ENCODE measurements at places on chromosomes 13 and 19.

- no peak for DNase-seq
Measured at GRCh38 chr13:111129465-111130115, 14.5 kb downstream of the ARHGEF7 start.

- DNase-seq: no peak
Measured at GRCh38 chr13:44293908-44294735, 79.5 kb upstream of the SERP2 start.

DNA sequence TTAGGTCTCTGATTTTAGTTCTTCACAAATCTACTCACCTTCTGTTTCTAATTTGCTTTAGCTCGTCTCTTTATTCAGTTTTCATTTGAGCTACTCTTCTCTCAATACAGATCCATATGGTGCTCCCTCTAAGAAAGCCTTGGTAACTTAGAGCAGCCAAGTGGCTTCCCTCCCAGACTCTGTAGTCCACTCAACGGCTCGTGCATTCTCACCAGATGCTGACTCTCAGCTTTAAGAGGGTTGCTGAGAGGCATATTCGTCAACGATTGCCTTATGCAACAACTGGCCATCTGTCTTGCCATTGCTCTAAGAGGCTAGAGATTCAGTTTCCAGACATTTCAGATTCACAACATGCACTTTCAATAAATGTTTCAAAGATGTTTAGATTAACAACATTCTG is 785.8 kb upstream of the SLC10A2 start:
- peak; percentile 92 for DNase-seq

DNA sequence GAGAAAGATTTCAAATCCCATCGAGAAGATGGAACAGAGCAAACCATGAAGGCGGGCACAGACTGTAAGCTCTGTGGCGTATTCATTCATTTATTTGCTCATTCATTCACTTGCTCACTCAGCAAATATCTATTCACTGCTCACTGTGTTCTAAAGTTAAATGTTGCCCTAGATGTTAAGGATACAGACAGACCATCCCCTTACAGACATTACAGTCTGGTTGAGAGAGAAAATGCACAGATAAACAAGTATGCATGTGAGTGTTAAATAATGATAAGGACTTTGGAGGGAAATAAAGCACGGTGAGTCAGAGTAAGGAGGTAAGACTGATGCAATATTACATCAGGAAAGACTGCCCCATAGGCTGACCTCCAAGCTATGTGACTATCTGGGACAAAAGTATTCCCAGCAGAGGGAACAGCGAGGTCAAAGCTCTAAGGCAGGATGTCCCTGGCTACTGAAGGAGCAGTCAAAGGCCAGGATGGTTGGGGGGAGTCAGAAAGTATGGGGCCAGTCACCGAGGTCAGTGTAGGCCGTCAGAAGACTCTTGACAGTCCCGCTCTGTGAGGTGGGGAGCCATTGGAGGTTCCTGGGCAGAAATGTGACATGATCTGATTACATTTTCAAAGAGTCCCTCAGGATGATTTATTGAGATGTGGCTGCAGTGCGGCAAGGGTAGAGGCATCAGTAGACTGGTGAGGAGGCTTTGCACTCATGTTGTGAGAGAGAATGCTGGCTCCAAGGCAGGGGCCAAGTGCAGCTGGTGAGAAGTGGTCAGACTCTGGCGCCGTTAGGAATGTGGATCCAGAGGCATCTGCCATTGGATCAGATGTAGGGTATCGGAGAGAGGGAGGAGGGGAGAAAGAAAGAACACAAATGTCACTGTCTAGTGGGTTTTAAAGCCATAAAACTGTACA is 37.9 kb downstream of the MBNL2 start:
- DNase-seq: no peak

DNA sequence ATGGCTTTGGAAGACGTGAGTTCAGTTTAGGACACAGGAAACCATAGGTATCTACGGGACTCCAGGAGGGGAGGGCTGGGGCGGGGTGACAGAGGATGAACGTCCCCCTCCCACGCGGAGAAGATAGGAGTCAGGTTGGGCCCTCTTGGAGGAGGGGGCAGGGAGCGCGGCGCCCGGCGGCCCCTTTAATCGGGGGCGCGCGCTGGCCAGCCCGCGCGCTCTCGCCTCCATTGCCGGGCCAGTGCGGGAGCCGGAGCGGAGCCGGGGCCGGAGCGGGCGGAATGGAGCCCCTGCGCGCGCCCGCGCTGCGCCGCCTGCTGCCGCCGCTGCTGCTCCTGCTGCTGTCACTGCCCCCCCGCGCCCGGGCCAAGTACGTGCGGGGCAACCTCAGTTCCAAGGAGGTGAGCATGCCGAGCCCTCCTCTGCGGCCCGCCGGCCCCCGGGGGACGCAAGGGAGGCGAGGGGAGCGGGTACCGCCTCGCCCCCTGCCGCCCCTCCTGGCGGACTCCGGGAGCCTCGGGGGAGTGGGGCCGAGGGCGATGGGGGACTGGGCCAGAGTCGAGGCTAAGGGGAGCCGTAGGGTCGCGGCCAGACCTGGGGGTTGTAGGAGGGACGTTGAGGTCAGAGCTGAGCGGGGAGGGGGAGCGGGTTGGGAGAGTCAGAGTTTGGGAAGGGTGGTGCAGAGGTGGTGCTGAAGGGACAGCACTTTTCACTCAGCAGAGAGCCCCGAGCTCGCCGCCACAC is at the start of gene TMEM145:
TSS of gene TMEM145 (plus strand) at position 214 of the 744 bp plus-strand sequence. CDS start at position 282, 68 bp downstream.
- DNase-seq: peak; percentile 67

DNA sequence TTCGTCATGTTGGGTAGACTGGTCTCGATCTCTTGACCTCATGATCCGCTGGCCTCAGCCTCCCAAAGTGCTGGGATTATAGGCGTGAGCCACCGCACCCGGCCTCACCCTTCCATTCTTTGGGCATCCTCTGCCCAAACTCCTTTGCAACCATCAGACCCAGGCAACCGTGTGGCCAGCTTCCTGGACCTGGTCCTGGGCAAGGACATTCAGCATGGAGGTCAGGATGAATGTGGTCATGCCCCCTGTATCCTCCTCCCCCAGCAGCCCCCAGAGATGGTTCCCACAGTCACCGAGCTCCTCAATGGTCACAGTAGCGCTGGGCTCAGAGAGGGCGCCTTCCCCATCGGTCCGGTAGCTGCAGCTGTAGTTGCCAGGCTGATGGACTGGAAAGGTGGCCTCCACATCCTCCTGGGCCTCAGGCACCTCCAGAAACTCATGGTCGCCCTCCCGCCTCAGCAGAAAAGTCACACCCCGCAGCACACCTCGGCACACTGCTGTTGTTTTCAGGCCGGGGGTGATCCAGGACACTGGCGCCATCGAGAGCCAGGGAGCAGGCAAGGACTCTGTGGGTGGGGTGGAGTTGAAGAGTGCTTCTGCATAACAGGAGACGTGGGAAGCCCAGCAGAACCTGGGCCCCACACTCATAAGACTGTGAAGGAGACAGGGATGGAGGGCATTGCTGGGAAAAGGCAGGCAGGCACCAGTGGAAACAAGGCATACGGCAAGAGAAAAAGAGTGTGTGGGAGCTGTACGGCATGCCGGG is 1.1 kb downstream of the A1BG start:
- no peak for DNase-seq

GRCh38 chr19:10855879-10856522 is 7.8 kb downstream of the C19orf38 start:
- no peak for DNase-seq

DNA sequence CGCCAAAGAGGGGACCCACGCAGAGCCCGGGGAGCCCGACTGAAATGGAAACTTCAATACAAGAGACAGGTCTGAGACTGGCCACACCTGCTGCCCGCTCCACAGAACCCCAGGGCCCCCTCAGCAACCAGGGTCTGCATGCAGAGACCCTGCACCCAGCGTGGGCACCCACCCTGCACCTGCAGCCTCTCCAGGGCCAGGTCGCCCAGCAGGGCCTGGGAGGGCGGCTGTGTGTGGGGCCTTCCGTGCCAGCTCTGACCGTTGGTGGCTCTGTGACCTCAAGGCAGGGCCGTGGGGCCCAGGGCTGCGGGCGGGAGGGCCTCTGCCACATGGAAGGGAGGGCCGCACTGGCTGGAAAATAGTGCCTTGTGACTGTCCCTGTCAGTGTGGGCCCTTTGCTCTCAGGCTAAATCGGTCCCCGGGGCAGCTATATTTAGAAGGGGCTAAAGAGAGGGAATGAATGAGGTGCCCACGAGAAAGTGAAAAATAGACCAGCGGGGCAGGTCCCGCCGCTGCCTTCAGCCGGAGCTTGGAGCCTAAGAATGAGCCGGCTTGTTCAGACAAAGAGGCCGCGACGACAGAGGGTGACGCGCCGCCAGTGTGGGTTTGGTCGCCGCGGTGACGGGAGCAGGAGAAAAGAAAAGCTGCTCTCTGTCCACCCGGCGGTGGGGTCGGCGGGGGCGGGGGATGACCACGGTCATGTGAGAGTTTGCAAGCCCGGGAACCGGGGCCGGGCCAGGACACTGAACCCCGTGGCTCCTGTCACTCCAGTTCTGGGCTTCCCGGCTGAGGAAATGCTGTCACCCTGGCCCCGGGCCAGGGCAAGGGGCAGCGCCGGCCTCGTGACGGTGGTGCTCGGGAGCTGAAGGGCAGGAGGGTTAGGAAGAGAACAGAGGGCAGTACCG is 70.5 kb downstream of the GADD45B start:
- DNase-seq: no peak

DNA sequence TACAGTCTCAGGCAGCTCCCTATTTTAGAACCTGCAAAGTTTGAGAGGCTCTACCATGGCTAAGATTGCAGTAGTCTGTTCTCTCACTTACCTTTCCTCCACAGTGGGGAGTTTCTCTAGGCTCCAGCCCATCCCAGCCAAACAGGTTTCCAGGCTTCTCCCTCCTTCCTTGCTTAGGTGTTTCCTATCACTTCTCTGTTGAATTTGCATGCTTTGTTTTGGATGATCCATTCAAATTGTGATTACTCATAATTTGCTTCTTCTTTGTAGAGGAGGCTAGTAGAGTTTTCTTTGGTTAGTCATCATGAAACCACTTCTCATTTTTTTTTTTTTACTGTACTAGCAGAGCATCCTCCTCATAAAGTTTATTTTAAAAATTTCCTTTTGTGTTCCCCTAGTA is 1242.2 kb upstream of the MIR17HG start:
- DNase-seq: no peak

Data from NCI-H2171 (cell line).